Neuronal stem cell (in vitro differentiated cells): ENCODE measurements at places on chromosomes 2 and 18.
A peak's percentile ranks its signal among the peaks of the same experiment; 100 is the strongest.

GRCh38 chr2:148201075-148202004, 180.4 kb downstream of the MBD5 start:
- no peak overlapping the region for H3K4me3 ChIP-seq
- H3K27me3 ChIP-seq: no peaks in the 10 kb centered on the region
- no peaks in the 10 kb centered on the region for H3K36me3 ChIP-seq
- no peak overlapping the region for H3K27ac ChIP-seq

GRCh38 chr2:233832414-233832813, 21.9 kb downstream of the HJURP start:
- no peaks in the 10 kb centered on the region for H3K27me3 ChIP-seq
- no peak for DNase-seq
- no peak overlapping the region for H3K4me3 ChIP-seq

DNA sequence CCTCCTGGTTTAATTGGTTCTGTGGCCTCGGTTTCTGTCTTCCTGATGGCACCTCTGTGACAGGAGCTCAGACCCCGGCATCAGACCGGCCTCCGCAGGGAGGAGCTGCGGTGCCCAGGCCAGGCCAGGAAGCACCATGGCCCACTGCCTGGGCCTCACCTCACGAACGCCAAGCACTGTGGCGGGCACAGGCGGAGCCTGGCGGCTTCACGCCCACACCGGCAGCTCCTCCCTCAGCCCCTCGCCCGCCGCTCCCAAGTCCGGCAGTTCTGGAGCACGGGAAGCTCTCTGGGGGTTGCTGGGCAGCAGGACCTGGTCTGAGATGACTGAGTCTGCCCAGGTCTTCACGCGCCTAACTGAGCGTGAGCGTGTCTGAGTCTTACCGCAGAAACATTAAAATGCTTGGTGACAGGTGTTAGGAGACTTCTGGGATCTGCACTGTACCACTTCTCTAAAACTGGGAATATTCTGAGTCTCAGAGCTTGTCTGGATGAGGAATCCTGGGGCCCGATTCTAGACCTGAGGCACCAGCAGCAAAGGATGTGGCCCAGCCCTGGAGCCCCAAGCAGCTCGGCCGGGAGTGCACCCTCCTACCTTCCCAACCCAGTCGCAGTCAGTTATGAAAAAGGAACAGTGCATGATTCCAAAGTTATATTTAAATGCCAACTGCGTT, 21.9 kb downstream of the RTP5 start:
- no peaks in the 10 kb centered on the region for H3K27me3 ChIP-seq
- H3K27ac ChIP-seq: no peak overlapping the region
- H3K36me3 ChIP-seq: no peaks in the 10 kb centered on the region
- no peak for DNase-seq
- no peaks in the 10 kb centered on the region for H3K4me1 ChIP-seq

DNA sequence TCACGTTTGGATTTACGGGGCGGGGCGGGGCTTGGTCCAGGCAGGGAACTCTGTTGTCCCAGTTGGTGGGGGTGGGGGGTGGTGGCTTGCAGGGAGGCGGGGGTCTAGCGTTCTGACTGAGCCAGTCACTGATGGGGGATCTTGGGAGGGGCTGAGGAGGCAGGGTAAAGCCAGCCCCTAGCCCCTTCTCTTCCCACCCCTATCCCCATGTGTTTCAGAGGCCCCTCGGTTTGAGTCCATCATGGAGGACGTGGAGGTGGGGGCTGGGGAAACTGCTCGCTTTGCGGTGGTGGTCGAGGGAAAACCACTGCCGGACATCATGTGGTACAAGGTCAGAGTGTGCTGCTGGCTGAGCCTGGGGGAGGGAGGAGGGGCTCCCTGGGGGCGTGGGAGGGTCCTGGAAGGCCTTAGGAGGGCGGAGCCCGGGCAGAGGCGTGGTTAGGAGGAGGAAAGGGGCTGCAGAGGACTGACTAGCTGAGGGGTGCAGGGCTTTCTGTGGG, 22.0 kb upstream of the GMPPA start:
- H3K36me3 ChIP-seq: no peaks in the 10 kb centered on the region
- H3K27ac ChIP-seq: no peak overlapping the region
- no peaks in the 10 kb centered on the region for H3K27me3 ChIP-seq
- DNase-seq: peak; percentile 75

GRCh38 chr2:176098366-176099158, 1.0 kb upstream of the HOXD12 start:
- H3K36me3 ChIP-seq: no peaks in the 10 kb centered on the region
- H3K4me3 ChIP-seq: no peak overlapping the region
- no peak overlapping the region for H3K27ac ChIP-seq
- peaks cover 66% of the 10 kb centered on the region for H3K27me3 ChIP-seq
- no peak for DNase-seq

DNA sequence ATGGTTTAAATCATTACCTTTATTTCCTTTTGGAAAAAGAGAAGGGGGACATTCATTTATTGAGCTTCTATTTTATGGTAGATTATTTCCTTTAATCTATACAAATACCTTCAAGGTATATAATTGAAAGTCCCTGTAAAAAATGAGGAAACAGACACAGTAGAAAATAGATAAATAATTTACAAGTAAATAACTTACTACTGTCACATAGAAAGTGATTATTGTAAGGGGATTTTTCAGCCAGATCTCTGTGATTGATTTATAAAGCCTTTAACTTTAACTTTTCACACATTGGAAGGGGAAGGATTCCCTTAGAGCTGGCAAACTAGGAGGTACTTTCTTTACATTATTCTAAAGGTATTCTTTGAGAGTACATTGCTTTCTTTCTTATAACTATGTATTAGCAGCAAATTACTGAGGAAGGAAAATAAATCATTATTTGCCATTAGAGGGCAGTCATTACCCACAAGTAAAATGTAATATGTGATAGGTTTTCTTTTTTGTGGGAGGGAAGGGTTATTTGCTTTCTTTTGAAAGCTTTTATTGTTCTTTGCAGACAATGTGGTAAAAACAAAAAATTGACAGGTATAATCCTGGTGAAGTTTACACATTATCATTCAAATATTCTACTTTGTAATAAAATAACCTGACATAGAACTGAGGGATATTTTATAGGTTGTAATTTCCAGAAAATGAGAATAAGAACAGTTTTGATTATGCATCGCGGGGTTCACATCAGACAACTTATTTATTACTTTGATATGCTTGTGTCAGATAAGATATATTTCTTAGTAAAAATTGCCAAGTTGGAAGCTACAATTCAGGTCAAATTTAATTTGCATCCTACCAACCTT, 24.8 kb upstream of the RPE start:
- no peaks in the 10 kb centered on the region for H3K4me1 ChIP-seq
- H3K27ac ChIP-seq: no peak overlapping the region
- H3K27me3 ChIP-seq: no peaks in the 10 kb centered on the region
- H3K36me3 ChIP-seq: no peaks in the 10 kb centered on the region
- DNase-seq: peak; percentile 21

- DNase-seq: no peak
- H3K4me1 ChIP-seq: no peaks in the 10 kb centered on the region
- no peaks in the 10 kb centered on the region for H3K27me3 ChIP-seq
- no peaks in the 10 kb centered on the region for H3K36me3 ChIP-seq
- no peak overlapping the region for H3K27ac ChIP-seq
- H3K4me3 ChIP-seq: no peak overlapping the region
Measured at GRCh38 chr18:55152801-55153200, 193.5 kb upstream of the CCDC68 start.

- no peaks in the 10 kb centered on the region for H3K4me1 ChIP-seq
- H3K27ac ChIP-seq: no peak overlapping the region
- H3K27me3 ChIP-seq: peaks cover 44% of the 10 kb centered on the region
Measured at GRCh38 chr2:44997963-44998362, 11.3 kb downstream of the SIX2 start.

- H3K36me3 ChIP-seq: peaks cover 14% of the 10 kb centered on the region
- no peak for DNase-seq
- no peak overlapping the region for H3K27ac ChIP-seq
- peak overlapping the region; percentile 31 for H3K4me3 ChIP-seq
Measured at GRCh38 chr2:20449501-20450200, 2.8 kb downstream of the RHOB start.

GRCh38 chr2:72051204-72051603, 96.5 kb downstream of the CYP26B1 start:
- H3K36me3 ChIP-seq: no peaks in the 10 kb centered on the region
- no peak overlapping the region for H3K27ac ChIP-seq
- no peaks in the 10 kb centered on the region for H3K4me1 ChIP-seq

GRCh38 chr2:86039963-86040655, 65.6 kb downstream of the POLR1A start:
- H3K36me3 ChIP-seq: peaks cover 61% of the 10 kb centered on the region
- no peak overlapping the region for H3K4me3 ChIP-seq
- H3K4me1 ChIP-seq: peaks cover 11% of the 10 kb centered on the region
- no peaks in the 10 kb centered on the region for H3K27me3 ChIP-seq
- no peak for DNase-seq

DNA sequence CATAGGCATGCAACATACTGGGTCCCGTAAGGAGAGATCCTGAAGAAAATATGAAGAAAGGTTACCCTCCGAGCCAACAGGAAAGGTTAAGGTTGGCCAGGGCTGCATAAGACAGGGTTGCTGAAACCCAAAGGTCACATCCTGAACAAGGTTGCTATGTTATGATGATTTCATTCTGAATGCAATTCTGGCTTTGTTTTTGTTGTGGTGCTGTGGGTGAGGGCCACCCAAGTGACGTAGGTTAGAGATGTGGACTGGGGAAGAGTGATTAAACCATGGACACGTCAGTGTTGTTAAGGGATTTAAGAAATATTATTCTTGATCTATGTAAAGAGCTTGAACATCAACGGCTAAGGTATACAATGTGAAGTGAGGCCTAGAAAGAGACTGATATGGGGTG, 60.0 kb downstream of the ZEB2 start:
- H3K4me1 ChIP-seq: peaks cover 68% of the 10 kb centered on the region
- no peak overlapping the region for H3K4me3 ChIP-seq
- H3K27me3 ChIP-seq: no peaks in the 10 kb centered on the region

DNA sequence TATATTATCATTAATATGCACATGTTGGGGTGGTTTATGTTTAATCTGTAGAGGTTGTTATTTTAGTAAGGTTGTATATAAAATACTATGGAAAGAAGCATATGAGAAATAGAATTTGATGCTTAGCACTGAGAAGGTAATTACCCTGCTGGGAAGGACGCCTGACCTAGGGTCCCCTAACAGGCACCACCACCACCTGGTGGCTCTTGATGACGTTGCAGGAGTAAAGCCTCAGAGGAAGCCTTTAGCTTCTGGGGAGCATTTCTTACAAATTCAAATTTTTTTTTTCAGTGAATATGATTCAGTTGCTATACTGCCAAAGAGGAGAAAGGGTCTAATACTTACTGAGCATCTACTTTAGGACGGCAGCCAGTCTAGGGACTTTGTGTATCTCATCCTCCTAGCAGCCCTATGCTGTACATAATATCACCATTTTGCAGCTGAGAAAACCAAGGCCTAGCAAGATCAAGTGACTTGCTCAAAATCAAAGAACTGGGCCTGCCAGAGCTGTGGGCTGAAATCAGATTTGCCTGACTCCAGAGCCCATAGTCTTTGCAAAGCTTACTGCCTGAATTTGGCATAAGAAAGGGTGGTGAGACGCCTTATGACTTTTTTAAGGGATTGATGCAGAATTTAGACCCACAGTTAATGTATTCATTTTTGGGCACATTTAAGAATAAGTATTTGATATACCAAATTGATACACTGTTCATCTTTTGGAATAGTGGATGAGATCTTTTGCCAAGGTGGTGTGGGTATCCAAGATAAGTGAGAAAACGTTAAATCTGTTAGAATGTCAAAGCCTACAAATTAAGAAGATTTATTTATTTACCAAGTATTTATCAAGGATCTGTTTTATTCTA, 78.8 kb upstream of the GAREM1 start:
- H3K36me3 ChIP-seq: no peaks in the 10 kb centered on the region
- peaks cover 14% of the 10 kb centered on the region for H3K4me1 ChIP-seq
- DNase-seq: peak; percentile 51
- no peak overlapping the region for H3K27ac ChIP-seq

GRCh38 chr2:226098861-226099745, 699.6 kb downstream of the NYAP2 start:
- H3K4me1 ChIP-seq: no peaks in the 10 kb centered on the region
- no peaks in the 10 kb centered on the region for H3K36me3 ChIP-seq
- H3K27me3 ChIP-seq: no peaks in the 10 kb centered on the region
- H3K27ac ChIP-seq: no peak overlapping the region
- H3K4me3 ChIP-seq: no peak overlapping the region

DNA sequence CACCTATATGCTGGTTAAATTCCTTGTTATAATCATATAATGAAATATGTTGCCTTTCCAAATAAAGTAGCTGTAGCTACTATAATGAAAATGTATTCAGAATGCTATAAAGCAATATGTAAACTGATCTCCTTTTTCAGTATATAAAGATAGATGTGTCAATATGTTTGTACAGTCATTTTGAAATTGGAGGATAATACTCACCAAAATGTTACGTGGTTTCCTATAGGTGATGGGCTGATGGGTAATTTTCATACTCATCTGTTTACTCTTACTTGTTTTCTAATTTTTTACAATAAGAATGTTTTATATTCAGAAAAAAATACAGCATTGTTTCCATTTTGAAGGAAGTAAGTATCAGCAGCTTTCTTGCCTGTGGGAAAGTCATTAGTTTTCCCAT, 70.2 kb downstream of the PRKRA start:
- H3K27ac ChIP-seq: no peak overlapping the region
- no peak for DNase-seq
- H3K27me3 ChIP-seq: no peaks in the 10 kb centered on the region
- H3K4me3 ChIP-seq: no peak overlapping the region
- no peaks in the 10 kb centered on the region for H3K4me1 ChIP-seq
- peaks cover 6% of the 10 kb centered on the region for H3K36me3 ChIP-seq

DNA sequence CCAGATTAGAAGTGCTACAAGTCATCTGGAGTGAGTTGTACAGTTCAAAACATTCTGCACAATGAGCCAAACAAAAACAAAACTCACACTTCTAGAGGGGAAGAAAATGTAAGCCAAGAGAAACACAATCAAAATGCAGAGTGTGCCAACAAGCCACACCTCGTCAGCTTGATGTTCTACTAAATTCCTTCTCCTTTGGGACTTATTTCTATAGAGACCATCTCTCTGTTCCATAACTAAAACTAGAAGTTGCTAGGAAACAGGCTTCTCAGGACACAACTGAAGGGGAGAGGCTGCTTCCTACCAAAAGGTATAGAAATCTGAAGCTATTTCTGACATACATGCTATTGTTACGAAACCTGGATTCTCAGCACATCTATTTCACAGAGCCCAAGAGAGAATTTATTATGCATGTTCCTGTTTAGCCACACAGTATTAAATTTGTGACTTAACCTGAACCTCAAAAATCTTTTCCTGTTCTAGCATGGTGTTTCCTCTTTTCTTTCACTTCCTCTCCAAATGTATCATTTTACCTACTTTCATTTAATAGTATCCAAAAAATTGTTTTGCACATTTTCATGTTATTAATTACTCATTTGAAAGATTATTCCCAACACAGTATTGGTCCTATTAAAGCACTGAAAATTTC, 211.4 kb upstream of the CCDC150 start:
- no peaks in the 10 kb centered on the region for H3K4me1 ChIP-seq
- H3K36me3 ChIP-seq: peaks cover 5% of the 10 kb centered on the region
- no peak overlapping the region for H3K4me3 ChIP-seq
- H3K27ac ChIP-seq: no peak overlapping the region
- no peaks in the 10 kb centered on the region for H3K27me3 ChIP-seq
- no peak for DNase-seq

GRCh38 chr2:44360749-44361329, 455 bp downstream of the PREPL start:
- peaks cover 28% of the 10 kb centered on the region for H3K36me3 ChIP-seq
- DNase-seq: no peak
- no peaks in the 10 kb centered on the region for H3K27me3 ChIP-seq

- no peak overlapping the region for H3K4me3 ChIP-seq
- peaks cover 73% of the 10 kb centered on the region for H3K36me3 ChIP-seq
- H3K4me1 ChIP-seq: no peaks in the 10 kb centered on the region
- no peak overlapping the region for H3K27ac ChIP-seq
- no peak for DNase-seq
Measured at GRCh38 chr2:231207734-231208133, 9.3 kb downstream of the ARMC9 start.

GRCh38 chr18:25077038-25077943, 274.7 kb downstream of the ZNF521 start:
- no peaks in the 10 kb centered on the region for H3K36me3 ChIP-seq
- no peak overlapping the region for H3K4me3 ChIP-seq
- peaks cover 34% of the 10 kb centered on the region for H3K4me1 ChIP-seq
